ENCODE measurements at places on chromosomes 5 and 9. TPM values are rescaled to one million over a fixed set of nuclear protein-coding genes. Genes with fewer than 3 reads are reported as not detected.

DNA sequence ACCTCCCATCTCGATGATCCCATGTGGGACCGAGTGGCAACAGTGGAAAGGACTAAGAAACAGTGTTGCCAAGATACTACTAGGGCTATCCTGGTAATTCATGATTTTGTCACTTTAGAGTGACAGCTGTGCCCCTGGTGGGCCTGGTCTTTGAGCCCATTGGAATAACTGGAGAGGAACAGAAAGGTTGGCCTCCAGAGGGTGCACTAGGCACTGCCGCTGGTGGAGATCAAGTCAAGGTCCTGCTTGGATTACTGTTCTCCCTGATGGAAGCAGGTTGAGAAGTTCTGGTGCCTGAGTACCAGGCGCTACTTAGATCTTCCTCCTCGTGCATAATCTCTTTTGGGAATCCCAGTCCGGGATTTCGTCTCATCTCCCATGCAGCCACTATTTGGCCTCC, 129.6 kb downstream of the SEC61B start:
- no peak for DNase-seq

GRCh38 chr5:50711280-50711679, 44.8 kb downstream of the PARP8 start:
- no peak for DNase-seq

GRCh38 chr9:35757892-35758275, 3.8 kb upstream of the MSMP start:
- DNase-seq = no peak

DMRT2 gene
- not detected for total RNA-seq
